ENCODE measurements at places on chromosomes 3 and 15. TPM values are rescaled to one million over a fixed set of nuclear protein-coding genes. Genes with fewer than 3 reads are reported as not detected.

The CNTN6 gene
- total RNA-seq = not detected

The MESP1 gene
- total RNA-seq = 0.19 TPM

The GXYLT2 gene
- total RNA-seq = not detected

The GOLGA8R gene
- 2.4 TPM for total RNA-seq

The CNTN3 gene
- total RNA-seq = not detected

The SYNPR gene
- not detected for total RNA-seq

The THPO gene
- not detected for total RNA-seq

The HAUS2 gene
- total RNA-seq = 33.1 TPM

The VGLL3 gene
- not detected for total RNA-seq

- no peak for DNase-seq
Measured at GRCh38 chr15:66302489-66303278, 9.3 kb downstream of the DIS3L start.

DNA sequence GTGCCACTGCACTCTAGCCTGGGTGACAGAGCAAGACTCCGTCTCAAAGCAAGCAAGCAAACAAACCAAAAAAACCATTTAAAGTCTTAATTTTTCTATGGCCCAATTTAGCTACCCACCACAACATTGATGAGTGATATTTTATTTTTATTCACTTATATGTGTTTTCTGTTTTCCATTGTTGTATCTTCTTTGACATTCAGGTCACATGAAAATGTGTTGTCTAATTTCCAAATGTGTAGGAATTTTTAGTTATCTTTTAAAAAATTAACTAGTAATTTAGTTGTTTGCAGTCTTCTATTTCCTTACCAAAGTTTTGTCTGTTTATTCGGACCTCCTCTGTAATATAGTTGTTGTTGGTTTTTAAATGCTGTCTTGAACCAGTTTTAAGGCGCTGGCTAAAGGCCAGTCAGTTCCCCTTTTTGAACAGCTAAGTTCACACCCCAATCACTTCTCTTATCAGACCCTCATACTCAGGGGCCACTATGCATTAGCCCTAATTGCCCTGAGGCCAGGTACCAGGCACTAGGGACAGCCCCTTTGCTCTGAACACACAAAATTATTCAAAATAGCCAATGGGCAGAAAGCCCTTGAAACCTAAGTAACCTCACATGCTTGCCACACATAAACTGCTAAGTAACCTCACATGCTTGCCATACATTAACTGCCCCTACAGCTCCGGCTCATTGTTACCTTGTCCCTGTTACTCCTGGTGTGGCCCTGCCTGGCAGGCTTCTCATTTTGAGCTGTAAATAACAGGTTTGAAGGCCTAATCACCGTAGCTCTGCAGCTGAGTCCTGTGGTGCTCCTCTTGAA, 4.3 kb upstream of the CCR4 start:
- DNase-seq = no peak

GRCh38 chr15:78065973-78066946, 11.3 kb downstream of the TBC1D2B start:
- DNase-seq = no peak

DNA sequence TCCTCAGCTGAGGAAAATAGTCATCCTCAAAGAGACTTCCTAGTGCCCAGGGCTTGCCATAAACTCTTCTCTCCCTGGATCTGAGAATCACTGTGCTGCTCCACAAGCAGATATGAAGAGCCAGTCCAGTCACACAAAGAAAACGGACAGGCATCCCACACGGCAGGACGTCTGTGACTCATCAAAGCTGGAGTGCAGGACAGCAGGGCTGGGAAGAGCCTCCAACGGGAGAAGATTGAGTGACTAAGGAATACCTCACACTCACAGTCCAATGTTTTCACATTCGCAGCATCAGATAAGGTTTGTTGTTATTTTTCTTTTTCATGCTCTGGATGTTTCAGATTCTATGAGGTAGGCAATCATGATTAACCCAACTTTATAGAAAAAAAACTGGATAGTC, 57.8 kb downstream of the NEK10 start:
- no peak for DNase-seq

GRCh38 chr3:25533399-25533798, 105.3 kb downstream of the RARB start:
- DNase-seq = no peak

DNA sequence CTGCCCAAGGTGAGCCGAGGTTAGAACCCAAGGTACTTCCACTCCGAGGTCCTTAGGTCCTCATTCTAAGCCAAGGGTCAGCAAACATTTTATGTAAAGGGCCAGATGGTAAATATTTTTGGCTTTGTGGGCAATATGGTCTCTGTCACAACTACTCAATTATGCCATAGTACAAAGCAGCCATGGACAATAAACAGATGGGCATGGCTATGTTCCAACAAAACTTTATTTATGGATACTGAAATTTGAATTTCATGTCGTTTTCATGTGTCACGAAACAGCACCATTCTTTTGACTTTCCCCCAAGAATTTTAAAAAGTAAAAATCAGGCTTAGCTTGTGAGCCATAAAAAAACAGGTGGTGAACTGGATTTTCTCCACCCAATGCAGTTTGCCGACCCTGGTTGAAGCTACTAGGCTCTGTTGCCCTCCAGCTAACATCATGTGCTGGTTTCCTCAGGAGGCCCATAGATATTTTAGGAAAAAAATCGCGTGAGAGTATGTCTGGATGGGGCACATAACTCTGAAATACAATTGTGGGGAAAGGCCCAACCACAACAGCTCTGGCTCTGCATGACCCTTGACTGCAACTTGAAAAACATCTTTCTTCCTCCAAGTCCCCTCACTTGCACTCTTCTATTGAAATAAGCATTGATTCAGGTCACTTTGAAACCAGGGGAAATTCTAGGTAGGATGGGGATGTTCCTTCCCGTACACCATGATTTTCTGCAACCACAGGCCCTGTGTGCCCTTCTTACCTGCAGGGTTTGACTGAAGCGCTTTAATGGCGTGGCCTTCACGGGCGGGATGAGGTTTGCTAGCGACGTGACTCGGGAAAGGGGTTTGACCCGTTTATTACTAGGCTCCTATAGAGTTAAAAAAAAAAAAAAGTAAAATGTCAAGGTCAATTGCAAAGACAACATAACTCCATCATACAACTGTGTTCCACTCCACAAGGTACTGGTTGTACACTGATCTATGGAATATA, 28.5 kb downstream of the ARHGEF3 start:
- no peak for DNase-seq

DNA sequence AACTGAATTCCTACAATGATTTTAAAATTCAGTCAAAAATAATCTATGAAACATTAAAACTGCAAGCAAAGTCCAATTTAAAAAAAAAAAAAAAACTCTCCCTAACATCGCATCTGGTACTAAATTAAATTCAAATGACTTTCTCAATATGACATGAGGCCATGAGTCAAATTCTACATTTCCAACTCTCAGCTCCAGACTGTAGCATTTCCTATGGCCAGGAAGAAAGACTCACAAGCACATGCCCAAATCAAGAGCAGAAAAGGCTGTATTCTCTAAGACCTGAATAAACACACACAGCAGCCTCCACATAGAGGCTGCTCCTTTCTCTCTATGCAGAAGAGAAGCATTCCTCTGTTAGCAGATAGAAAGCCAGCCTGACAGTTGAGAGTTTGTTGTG, 729.2 kb downstream of the ROBO1 start:
- DNase-seq = no peak

DNA sequence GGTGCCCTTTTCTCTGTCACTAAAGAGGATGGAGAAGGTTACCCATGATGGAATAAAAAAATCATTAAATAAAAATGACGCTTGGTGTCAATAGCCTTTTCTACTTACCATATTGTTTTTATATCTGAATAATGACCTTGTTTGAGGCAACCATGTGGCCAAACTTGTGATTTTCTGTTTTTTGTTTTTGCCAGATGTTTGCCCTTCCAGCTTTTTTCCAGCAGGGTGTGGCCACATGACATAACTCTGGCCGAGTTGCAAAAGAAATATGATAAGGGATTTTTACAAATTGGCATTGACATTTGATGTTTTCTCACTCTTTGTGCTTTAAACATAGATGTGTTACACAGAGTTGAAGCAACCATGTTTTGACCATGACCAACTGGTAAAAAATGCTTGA, 39.7 kb upstream of the EPHA3 start:
- no peak for DNase-seq

DNA sequence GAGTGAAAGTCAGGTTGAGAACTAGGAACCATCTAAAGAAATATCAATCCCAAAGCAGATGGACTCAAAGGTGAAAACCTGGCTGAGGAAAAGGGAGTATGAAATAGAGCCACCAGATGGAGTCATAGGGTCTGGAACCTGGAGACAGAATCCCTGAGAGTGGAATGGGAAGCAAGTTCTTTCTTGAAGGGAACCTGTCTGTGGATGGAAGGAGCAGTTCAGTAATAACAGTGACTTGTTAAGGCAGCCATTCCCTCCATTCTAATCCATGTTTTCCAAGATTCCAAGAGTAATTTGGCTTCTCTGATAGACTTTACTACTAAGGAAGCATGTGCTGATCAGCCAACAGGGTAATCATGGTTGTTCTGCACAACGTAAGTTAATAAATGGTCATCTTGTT, 22.5 kb upstream of the AQP9 start:
- no peak for DNase-seq

DNA sequence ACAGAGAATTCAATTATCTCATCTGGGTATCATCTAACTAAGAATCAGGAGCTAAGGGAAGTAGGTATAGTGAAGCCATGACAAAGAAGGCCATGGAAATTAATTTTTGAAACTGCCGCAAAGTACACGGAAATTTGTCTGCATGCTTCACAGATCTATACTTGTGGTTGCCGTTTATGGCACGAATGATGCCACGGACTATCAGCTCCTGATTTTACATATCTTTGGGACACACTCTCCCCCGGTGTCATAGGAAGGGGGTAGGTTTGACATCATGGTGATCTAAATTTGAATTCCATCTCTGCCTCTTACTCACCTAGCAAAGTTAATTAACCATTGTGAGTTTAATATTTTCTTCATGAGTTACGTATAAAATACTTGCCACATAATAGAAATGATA, 14.0 kb downstream of the ARPP21 start:
- DNase-seq = no peak

- DNase-seq = no peak
Measured at GRCh38 chr15:78200276-78200930, 34.0 kb downstream of the ACSBG1 start.

GRCh38 chr3:195595785-195596531, 12.2 kb upstream of the APOD start:
- no peak for DNase-seq

- DNase-seq = no peak
Measured at GRCh38 chr3:78889348-78889747, 878.5 kb downstream of the ROBO1 start.

- DNase-seq = peak; percentile 31
Measured at GRCh38 chr15:74320352-74321247, 46.8 kb downstream of the CYP11A1 start.

DNA sequence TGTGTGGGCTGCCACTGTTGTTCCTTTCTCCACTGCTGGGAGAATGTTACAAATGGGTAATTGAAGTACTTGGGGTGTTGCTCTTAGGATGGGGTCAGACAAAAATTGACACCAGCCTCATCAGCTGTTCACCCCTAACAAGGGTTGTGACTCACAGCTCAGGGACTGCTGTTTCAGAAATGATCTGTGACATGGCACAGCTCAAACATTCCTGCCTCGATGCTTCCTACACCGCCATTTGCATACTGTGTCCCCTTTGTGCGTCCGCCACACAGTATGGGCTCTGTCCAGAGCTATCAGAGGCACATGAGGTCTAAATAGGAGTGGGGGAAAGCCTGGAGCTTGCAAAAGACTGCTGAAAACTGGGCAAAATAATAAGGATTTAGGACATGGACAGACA, 43.9 kb downstream of the CCNL1 start:
- DNase-seq = no peak

DNA sequence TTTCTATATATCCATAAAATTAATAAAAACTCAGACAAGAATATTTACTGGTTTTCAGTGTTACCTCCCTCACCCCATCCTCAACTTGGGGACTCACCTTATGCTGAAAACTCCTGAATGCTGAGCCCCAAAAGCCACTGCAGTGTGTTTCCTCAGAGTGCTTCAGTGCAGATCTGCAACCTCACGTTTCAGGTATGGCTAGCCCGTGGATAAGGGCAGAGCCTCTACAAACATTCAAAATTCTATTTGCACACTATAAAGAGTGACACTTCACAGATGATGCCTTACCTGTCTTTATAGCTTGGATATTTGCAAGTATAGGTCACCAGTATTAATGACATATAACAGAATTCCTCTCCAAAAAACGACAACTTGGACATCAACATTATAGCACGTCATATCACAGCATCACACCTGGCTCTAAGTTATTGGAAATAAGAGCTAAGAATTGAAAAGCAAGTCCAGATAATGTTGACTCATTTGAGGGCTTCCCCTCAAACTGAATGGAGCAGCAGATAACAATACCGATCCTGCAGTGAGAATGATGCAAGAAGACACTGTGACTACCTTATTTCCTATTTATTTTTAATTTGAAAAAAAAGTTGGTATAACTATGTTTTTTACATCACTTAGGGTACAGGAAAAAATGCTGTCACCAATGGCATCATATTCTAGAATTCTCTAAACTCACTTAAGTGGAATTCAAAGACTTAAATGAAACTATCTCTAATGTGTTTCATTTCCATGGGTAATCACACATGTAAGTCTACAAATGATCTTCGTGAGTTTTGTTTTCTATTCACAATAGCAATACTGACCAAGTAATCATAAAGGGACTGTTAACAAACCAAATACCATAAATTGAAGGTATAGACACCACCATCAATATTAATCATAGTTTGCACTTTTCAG, 40.7 kb upstream of the RSL24D1 start:
- no peak for DNase-seq

GRCh38 chr15:87792250-87793040, 464.1 kb downstream of the NTRK3 start:
- DNase-seq = no peak

DNA sequence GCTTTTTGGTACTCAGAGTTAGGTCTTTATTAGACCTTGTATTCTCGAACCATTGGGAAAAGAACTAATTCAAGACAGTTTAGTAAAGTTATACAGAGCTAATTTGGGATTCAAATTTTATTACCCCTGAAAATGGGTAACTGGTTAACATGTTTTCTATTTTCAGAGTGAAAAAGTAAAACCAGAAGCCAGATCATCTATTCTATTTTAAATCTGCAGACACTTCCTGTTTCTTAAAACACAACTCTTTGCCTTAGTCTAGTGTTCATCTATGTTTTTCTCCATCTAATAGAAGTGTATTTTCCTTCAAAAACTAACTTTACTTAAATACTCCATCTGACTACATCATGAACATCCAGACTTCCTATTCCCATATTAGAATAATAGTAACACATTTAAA, 113.4 kb downstream of the CCNL1 start:
- no peak for DNase-seq

GRCh38 chr15:69357773-69358771, 56.1 kb upstream of the KIF23 start:
- DNase-seq = no peak

- DNase-seq = no peak
Measured at GRCh38 chr3:51353691-51354090, 31.4 kb upstream of the MANF start.

DNA sequence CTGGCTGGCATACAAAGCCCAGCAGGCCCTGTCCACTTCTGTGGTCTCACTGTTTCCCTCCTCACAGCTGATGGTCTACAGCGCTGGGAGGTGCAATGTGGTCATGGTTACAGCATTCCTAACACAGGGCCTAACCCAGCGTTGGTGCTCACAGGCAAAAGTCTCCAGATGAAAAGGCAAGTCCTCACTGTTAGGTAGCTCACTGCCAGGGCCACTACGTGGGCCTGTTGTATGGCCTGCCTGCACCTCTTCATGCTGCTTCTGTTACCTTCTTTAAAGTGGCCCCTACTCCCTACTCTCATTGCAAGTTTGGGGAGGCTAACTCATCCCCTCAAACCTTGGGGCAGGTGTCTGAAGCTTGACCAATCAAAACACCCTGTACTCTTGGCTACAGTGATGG, 31.3 kb downstream of the CCDC13 start:
- no peak for DNase-seq
